ENCODE measurements at places on chromosomes 3 and 15.

- no peak for DNase-seq
Measured at GRCh38 chr3:125406070-125406469, 30.9 kb upstream of the ZNF148 start.

GRCh38 chr3:115165266-115165665 is 18.2 kb upstream of the ZBTB20 start:
- no peak for DNase-seq

DNA sequence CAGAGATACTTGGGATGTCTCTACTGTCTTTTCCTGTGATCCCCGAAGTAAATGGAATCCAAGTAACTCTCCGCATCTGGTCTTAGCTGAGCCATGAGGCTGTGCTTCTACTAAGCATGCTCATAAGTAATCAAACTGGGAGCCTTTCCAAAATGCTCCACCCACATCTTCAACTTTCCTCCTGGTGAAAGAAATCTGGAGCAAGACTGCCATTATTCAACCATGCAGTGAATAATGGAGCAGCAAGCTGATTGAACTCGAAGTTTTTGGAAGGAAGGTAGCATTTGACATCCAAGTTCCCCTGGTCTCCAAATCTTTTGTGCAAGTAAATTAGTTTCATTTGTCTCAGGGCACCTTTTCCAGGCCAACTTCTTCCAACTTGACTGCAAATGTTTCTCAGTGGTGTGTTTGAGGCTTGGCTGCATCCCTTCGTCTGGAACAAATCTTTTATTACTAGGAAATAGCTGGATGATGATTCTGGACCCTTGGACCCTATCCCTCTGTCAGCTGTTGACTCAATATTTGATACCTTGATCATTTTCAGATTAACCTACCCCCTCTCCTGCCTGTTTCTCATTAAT is 19.4 kb downstream of the GXYLT2 start:
- DNase-seq = no peak

DNA sequence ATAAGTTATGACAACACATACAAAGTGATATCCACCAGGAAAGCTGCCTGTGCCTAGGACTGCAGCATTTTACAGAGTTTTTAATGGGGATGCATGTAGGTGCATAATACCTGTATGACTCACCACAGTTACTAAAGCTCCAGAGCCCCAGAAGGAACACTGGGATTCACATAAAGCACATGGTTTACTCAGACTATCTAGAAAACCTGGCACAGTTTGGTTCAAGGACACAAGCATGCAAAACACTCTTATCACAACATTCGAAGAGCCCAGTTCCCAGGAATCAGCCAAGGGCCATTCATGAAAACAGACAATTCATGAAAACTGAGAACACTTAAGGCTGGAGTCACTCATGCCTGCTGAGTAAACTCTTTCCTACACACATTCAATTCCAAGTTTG is 261.0 kb downstream of the PYDC2 start:
- DNase-seq = no peak

DNA sequence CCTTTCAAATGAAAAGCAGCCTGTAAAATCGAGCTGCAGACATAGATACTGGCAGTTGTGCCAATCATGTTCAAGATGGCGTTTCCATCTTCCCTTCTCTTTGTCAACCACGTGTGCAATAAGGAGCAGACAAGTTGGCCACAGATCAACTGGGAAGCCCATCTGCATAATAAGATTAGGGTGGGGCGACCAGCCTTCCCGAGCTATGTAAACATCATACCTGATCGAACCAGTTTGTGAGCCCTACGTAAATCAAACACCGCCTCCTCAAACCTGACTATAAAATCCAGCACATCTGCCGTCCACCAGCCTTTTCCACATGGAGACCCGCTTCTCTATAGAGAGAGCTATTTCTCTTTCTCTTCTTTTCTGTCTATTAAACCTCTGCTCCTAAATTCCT is 37.2 kb downstream of the TRIM42 start:
- DNase-seq = no peak

DNA sequence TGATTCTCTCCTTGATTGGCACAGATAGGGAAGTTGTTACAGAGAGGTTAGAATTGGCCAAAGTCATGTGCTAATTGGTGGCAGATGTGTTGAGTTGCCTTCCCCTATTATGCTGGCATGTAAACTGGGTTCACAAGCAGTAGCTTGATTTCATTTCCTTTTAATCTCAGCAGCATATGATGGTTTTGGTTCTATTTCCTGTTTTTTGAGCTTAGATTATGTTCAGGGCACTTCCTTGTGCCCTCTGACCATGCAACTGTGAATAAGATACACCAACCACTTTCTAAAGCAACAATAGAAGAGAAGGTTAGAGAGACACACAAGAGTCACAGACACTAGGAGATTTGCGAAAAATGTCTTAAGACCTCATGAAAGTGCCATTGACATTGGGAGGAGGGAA is 16.5 kb downstream of the HPS3 start:
- no peak for DNase-seq

DNA sequence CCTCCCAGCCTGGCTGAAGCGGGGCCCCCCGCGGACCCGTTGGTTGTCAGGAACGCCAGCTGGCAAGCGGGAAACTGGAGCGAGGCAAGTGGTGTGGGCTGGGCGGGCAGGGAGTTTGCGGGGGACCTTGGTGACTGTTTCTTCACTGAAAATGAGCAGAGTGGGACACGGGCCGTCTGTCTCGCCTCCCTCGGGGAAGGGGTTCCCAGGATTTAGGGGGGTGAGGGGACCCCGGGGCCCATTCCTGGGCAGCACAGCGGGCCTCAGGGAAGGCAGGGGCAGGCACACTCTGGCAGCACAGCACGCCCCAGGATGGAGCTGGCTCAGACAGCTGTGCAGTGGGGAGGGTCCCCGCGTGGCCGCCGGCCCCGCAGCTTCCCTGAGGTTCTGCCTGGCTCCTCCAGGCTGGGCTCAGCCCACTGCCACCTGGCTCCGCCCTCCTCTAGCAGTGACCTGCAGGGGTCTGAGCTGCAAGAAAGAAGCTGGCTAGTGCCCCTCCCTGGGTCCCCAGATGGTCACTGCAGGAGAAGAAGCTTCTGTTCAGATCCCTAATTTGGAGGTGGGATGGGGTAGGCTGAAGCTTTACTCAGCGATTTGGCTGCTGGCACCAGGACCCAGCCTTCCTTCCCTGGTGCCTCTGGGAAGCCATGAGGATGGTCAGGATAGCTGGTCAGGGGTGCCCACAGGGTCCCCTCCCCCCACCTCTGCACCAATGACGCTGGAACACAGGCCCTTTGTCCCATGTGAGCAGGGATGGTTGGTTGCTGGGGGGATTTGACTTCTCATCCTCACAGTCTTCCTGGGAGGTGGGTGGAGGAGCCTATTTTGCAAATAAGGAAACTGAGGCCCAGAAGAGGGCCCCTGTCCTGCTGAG is 90.4 kb downstream of the TBC1D2B start:
- no peak for DNase-seq

DNA sequence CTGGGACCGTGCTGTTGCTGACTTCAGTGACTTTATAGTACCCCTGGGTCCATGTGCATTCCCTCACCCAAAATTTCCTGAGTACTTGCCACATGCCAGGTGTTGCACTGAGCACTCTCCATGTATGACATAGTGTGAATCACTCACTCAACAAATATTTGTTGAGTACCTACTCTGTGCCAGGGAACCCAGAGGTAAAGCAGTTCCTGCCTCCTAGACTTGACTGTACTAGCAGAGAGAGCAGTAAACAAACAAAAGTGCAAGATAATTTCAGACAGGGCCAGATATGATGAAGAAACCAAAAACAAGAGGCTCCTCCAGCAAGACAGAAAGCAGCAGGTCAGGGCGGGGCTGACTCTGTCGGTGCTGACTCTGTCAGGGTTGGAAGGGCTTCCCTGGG is 12.2 kb downstream of the TGM4 start:
- DNase-seq = no peak

- DNase-seq = no peak
Measured at GRCh38 chr15:70316059-70316600, 218.4 kb upstream of the TLE3 start.

GRCh38 chr15:49927189-49927861 is 191.7 kb downstream of the ATP8B4 start:
- DNase-seq = no peak

GRCh38 chr3:190585805-190586630 is 72.1 kb downstream of the IL1RAP start:
- no peak for DNase-seq

DNA sequence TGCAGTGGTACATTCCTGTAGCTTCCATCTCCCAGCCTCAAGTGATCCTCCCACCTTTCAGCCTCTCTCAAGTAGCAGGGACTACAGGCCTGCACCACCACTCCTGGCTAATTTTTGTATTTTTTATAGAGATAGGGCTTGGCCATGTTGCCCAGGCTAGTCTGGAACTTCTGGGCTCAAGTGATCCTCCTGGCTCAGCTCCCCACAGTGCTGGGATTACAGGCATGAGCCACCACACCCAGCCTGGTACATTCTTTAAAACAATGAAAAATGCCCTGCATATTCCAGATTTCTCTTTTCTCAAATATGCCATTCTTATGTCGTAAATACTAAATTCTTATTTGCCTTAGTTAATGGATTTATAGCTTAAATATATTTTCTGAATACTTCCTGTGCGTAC is 581.4 kb downstream of the MECOM start:
- no peak for DNase-seq

DNA sequence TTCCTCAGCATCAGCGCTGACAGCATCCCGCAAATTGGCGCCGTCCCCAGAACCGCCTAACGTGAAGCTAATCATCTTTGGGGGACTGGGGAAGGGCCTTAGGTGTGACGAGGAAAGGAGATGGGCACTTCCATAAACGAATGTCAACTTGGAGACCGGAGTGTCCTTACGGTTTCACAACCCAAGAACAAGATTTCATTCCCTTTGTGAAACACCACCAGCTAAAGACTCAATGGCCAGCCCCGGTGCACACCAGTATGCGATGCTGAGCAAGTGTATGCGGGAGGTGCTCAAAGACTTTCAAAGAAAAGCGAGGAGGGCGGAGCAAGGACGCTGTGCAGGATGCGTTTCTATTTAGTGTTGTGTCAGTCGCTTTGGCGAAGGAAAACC is 759 bp upstream of the TTBK2 start:
- DNase-seq = peak; percentile 14

DNA sequence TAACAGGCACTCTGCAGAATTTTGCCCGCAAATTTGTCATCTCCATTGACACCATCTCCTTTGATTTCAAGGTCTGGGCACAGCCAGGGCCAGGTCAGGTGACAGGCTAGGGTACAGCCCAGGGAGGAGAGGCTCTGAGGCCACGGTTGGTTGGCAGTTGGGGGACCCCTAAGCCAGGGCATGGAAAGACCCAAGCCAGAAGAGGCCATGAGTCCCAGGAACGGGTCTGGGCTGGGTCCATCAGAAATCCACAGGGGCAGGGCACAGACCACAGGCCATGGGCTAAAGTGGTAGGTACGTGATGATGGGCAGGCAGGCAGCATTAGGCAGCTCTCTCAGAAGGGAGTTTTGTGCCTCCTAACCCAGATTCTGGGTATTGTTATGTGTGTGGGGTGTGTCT is 45.8 kb downstream of the SEMA3G start:
- no peak for DNase-seq

- DNase-seq = no peak
Measured at GRCh38 chr3:31262201-31262600, 270.5 kb upstream of the STT3B start.

DNA sequence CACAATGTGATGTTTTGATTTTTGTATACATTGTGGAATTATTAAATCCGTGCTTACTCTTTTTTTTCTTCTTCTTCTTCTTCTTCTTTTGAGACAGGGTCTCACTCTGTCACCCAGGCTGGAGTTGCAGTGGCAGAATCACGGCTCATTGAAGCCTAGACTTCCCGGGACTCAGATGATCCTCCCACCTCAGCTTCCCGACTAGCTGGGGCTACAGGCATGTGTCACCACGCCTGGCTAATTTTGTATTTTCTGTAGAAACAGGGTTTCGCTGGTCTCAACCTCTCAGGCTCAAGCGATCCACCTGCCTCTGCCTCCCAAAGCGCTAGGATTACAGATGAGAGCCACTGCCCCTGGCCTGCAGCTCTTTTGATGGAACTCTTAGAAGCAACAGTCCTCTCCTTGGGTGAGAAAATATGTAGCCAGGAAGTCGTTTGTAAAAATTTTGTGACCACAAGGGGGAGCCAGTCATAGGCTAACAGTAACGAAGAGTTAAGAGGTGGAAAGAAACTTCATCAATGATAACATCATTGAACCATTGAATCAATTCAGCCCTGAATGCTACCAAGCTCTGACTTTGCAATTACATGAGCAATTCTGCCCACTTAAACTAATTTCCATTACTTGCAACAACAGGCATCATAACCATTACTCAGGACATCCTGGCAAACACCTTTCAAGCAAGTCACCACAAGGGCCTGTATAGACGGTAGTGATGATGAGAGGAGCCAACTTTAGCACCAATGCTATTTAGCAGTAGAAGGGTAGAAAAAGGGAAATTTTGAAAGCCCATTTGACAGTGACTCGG is 16.7 kb upstream of the CMTM7 start:
- peak; percentile 57 for DNase-seq

DNA sequence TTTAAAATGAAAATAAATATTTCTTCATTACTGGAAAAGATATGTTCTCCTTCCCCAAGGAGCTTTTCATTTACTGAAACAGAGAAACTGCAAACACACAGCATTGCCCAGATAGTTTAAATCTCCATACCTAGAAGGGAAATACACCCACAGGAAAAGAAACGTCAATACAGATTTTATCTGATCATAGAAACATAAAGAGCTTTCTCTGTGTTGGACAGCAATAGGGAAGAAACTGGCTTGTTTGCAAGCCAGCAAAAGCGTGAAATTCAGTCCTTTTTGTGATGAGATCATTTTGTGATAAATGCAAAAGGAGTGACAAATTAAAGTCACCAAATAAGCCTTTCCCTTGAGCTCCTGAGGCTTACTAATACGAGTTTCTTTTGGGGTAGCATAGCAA is 398.0 kb downstream of the TIGIT start:
- no peak for DNase-seq

GRCh38 chr15:100779331-100780207 is 100.1 kb upstream of the ALDH1A3 start:
- no peak for DNase-seq

DNA sequence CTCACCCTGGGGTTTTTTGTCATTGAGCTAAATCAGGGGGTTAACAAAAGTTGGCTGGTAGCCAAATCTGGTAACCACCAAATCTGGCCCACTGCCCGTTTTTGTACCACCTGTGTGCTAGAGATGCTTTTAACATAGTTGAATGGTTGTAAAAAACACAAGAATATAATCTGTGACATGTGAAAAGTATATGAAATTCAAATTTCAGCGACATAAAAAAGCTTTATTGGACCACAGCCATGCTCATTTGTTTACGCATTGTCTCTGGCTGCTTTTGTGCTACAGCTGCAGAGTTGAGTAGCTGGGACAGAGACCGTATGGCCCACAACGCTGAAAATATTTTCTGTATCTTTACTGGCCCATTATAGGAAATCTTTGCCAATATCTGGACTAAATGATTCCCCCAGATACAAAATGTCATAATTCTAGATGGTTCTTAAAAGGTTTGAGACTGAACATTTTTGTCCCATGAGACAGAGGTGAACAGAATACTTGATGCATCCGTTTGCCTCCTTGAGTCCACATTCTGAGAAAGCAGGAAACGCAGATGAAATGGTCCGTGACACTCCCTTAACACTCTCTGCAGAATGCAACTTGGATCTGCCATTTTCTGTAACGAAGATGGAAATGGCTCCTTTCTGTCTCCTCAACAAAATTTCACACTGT is 120.9 kb upstream of the PDZRN3 start:
- DNase-seq = no peak

GRCh38 chr15:90813796-90814190 is 54.6 kb upstream of the FURIN start:
- DNase-seq = no peak

GRCh38 chr3:127542441-127542952 is 48.0 kb downstream of the TPRA1 start:
- DNase-seq = no peak

All from activated gamma-delta T cell treated with anti-CD3 and anti-CD28 coated beads, Interleukin-2, amount 50 U/mL, for 16 hours (primary cell).